Stimulated activated CD8-positive, alpha-beta memory T cell treated with anti-CD3 and anti-CD28 coated beads, Interleukin-4, amount 100 ng/mL, for 48 hours (primary cell): ENCODE measurements at places on chromosomes 12 and 14.

- peak; percentile 64 for DNase-seq
These were observed 16.7 kb downstream of the OR9K2 start for GRCh38 chr12:55142669-55143565.

DNA sequence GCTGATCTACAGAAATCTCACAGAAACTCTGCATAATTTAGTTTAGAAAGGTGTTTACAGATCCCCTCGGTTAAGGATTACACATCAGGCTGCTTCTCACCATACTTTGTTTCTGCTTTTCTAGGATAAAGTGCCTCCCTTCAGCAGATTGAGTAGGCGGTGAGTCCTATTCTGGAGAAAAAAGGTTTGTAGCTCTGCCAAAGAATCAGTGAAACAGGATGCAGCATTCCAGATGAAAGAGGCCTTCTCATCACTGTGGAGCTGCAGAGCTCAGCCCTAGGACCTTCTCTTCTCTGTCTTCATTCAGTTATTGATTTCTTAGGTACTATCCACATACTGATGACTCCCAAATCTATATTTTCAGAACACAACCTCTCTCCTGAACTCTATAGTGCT lies 155.5 kb upstream of the KRR1 start:
- DNase-seq, result no peak

DNA sequence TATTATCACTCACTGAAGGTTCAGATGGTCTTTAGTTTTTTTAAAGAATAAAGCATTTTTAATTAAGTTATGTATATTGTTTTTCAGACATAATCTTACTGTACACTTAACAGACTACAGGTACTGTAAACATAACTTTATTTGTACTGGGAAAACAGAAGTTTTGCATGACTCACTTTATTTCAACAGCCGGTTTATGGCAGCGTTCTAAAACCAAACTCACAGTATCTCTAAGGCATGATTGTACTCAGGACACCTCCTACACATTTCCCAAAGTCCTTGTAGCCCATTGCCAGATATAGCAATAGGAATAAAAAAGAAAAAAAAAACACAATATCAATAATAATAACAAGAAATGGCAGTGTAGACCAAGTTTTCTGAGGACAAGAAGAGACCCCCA lies 1341.4 kb downstream of the FSCB start:
- no peak for DNase-seq

GRCh38 chr14:67457782-67458181 lies 30.7 kb downstream of the TMEM229B start:
- no peak for DNase-seq

DNA sequence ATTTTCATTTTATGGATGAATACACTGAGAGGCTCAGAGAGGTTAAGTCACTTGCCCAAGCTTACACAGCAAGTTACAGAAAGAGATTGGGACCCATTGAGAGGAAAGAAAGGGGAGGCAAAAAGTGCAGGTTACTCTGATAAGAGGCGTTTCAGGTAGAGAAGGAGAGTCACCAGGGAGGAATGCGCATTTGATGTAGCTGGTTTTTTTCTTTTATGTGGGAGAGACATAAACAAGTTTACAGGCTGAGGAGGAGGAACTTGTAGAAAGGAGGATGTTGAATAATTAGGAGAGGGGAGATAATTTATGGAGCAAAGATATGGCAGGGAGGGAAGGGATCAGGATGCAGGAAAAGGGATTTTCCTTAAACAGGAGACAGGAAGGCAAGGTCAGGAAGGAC lies 297.0 kb downstream of the PCNX1 start:
- no peak for DNase-seq

DNA sequence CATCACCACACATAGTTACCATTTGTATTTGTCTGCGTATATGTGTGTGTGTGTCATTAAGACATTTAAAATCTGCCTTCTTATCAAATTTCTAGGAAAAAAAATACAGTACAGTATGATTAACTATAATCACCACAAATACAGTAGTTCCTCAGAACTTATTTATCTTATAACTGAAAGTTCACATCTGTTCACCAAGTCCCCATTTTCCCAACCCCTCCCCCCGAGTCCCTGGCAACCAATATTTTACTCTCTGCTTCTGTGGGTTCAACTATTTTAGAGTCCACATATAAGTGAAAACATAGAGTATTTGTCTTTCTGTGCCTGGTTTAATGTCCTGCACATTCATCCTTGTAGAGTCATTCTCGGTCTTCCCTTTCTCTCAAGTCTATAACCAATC lies 12.3 kb downstream of the CAPS2 start:
- DNase-seq, result no peak

- DNase-seq, result no peak
These were observed 15.7 kb downstream of the SLC38A2 start for GRCh38 chr12:46356655-46357437.

DNA sequence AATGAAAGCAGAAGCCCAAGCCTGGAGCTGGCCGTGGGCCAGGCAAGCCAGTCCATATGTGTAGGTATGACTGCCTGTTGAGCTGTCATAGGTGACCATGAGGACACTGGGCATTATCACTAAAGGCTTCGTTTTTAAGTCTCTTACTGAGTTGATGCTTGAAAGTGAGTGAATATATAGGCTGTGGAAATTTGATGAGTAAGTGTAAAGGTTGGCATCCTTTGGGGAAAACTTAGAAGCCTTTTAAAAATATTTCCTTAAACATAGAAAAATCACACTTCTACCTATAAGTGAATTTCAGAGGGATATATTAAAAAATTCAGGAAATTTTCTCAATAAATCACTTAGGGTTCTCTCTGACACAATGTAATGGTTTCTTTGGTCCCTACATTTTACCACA lies 396.5 kb downstream of the FOXG1 start:
- no peak for DNase-seq

DNA sequence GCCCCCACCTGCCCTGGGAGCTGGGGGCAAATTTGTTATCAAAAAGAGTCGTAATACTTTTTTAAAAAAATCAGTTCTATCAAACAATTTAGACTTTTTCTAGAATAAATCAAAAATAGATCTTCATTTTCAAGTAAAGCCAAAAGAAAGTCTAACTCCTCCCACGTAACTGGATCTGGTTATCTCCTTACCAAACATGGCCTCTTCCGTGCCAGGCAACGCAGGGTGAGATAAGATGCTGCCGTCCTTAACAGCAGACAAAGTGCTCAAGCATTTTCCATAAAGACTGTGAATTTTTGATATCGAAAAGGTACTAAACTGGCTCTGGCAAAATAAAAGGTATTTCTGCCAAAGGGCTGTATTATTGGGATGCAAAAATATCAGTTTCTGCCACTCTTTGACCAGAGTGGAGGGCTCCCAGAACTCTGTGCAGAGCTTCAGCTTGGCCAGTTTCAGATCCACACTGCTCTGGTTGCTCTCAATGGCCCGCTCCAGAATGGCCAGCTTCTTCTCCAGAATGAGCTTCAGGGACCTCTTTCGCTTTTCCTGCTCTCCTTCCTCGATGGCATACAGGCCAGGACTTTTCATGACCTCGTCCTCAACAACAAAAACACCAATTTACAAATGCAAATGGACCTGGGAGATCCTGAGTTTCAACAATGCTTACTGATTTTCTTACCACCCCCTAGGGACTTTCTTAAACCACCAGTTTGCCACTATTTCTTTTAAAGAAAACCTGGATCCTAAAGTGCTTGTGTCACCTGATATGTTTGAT lies 29.0 kb downstream of the NRDE2 start:
- no peak for DNase-seq

GRCh38 chr12:108724054-108724889 lies 7.0 kb downstream of the CORO1C start:
- peak; percentile 40 for DNase-seq

DNA sequence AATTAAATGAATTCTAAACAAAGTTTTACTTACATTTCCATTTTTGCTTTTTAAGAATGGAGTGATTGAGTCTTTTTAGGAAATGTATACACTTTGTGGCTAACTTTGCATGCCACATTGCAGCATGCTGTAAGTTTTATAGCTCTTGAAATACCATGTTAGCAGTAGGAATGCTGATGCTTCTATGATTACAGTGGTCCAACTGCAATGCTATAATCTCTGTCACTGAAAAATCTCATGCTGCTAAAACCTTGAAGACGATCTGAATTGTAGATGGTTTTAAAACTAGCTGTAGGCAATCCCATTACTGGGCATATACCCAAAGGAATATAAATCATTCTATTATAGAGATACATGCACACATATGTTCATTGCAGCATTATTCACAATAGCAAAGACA lies 127.6 kb downstream of the WIF1 start:
- DNase-seq, result no peak

GRCh38 chr14:21070610-21071224 lies 613 bp downstream of the ARHGEF40 start:
- DNase-seq, result no peak

DNA sequence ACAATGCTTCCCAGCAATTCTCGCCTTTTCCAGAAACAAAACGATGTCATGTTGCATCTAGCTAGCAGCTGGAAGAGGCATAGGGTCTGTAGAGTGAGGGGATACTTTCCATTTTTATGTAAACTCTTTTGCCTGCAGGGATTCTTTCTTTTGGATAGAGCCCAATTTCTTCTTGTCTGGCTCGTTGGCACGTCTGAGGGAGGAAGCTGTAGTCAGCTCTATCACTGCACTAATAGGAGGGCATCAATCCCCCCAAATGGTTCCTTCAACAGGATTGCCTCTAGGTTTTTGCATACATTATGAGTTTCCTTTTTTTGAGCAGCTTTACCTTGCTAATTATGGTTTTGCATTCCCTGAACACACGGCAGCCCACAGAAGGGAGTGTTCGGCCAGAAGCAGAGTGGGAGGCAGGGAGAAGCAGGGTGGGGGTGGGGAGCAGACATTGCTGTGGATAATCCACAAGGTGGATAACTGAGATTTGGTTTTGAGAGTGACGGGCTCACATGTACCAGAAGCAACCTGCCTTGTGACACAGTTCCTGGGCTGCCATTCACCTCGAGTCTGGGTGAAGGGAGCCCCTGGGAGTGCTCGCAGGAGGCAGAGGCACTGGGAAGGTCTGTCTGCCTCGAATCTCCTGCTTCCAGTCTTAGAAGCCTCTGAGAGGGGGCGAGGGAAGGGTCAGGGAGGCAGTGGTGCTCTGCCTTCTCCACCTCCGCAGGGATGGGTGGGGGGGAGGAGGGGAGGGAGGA lies 24.5 kb downstream of the LRTM2 start:
- DNase-seq, result no peak

DNA sequence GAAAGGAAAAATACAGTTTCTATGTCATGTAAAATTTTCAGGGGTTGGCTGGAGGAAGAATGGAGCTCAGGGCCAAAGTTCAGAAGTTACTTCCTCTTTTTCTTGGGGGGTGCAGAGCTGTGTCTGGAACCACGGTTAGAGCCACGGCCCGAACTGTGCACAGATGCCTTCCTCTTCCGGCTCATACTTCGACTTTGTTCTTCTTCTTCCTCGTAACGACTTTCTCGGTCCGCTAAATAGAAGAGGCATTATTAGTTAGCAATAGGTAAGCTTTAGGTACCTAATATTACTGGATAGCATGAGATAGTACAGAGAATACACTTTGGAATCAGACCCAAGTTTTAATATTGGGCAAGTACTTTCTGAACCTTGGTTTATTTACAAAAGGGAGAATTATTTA lies 31.2 kb downstream of the SUPT16H start:
- DNase-seq, result no peak

- DNase-seq, result no peak
These were observed 2.3 kb downstream of the GLI1 start for GRCh38 chr12:57461917-57462250.
